ENCODE measurements at places on chromosomes 4 and X.

GRCh38 chrX:19718642-19719041, 168.8 kb downstream of the SH3KBP1 start:
- DNase-seq, result no peak

- no peak for DNase-seq
Observed at GRCh38 chrX:152733261-152733975, at the start of the genes CSAG1 and MAGEA12. TSS of gene CSAG1 (minus strand) at chrX:152733721. CDS start at chrX:152732460, 1,261 bp downstream. TSS of gene MAGEA12 (plus strand) at chrX:152733757. CDS start at chrX:152736162, 2,405 bp downstream.

- no peak for DNase-seq
Observed at GRCh38 chrX:86507331-86507730, 359.1 kb downstream of the DACH2 start.

GRCh38 chr4:101345271-101345595, 2.1 kb downstream of the PPP3CA start:
- peak; percentile 46 for DNase-seq

DNA sequence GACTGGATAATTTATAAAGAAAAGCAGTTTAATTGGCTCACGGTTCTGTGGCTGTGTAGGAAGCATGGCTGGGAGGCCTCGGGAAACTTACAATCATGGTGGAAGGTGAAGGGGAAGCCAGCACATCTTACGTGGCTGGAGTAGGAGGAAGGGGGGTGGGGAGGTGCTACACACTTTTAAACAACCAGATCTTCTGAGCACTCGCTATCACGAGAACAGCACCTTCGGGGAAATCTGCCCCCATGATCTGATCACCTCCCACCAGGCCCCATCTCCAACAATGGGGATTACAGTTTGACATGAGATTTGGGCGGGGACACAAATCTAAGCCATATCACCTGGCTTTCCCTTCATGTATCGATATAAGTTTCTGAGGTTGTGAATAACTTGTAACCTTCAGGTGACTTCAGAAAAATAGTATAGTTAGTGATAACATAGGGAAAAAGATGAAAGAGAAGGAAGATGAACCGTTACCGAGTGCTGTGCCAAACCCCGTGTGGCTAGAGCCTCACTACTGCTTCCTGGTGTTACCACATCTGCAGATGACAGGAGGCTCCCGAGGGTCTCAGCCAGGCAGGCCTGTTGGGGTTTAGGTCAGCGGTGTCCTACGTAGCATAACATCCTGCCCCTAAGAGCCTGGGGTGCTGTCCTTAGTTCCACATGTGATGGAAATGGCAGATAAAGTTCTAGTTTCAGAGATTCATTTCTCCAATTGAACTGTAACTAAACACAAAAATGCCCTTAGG, 103.5 kb downstream of the TNIP2 start:
- no peak for DNase-seq

GRCh38 chrX:39175418-39176057, 374.3 kb downstream of the MID1IP1 start:
- DNase-seq, result no peak

DNA sequence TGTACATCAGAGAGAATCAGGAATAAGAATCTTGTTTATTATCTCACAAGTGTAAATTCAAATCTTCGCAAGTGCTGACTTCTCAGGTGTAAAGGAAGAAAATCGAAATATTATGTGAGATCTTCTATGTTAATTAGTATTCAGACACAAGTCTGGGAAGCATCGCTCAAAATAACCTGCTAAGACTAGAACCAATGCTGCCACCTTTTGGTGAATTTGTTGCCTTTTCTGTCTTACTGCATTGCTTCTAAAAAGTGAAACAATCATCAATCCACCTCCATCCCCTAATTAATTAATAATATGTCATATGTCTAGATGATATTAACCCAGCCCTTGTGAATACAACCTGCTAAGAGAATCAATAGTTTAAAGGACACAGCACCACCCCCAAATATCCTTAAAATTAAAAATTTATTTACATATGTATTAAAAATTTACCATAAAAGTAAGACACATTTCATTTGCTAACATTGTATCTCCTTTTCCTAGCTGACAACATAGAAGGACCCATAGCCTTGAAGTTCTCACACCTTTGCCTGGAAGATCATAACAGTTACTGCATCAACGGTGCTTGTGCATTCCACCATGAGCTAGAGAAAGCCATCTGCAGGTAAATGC, 3.5 kb downstream of the EPGN start:
- peak; percentile 44 for DNase-seq

DNA sequence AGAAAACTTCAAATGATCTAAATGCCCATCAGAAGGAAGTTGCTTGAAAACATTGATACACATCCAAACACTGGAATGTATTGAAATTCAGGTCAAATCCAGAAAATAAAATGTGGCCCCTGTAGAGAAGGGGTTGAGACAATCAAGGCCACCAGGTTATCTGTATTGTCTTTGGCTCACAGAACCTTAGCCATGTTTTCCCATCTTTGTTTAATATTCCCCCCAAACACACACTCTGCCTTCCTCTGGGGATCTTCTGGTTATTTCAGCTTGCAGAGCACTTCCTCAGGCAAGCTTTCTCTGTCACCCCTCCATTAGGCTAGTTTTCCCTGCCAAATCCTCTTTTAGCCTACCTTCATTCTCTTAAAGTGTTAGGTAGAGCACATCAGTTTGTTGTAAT, 30.5 kb downstream of the PAGE2 start:
- DNase-seq, result no peak

- DNase-seq, result no peak
Observed at GRCh38 chr4:89720981-89721380, 116.0 kb downstream of the SNCA start.

- no peak for DNase-seq
Observed at GRCh38 chrX:21155916-21156315, 218.3 kb upstream of the CNKSR2 start.

GRCh38 chr4:176735300-176735699, 57.4 kb downstream of the VEGFC start:
- no peak for DNase-seq

GRCh38 chr4:144507311-144508101, 138.4 kb upstream of the HHIP start:
- no peak for DNase-seq

- DNase-seq, result no peak
Observed at GRCh38 chrX:111086591-111087006, 9.4 kb upstream of the PAK3 start.

- no peak for DNase-seq
Observed at GRCh38 chrX:97132664-97133415, 249.1 kb downstream of the RPA4 start.

DNA sequence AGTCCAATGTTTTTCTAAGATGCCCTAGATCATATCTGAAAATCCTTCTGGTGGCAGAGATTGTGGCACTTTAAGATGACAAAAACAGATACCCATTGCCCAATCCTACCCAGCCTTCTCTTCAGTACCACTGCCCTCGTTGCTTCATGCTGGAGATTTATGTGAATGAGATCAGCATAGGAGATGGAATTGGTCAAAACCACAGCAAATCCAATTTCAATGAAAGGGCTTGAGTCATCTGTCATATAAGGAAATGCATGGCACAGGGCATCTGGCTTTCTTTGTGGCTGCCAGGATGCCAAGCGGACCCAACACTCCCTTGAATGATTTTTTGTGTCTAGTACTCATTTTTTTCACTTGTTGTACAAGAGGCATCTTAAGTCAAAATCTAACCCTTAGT, 16.8 kb downstream of the AFF2 start:
- DNase-seq, result no peak

- peak; percentile 55 for DNase-seq
Observed at GRCh38 chr4:169115897-169116254, 105.8 kb upstream of the CBR4 start.

- no peak for DNase-seq
Observed at GRCh38 chrX:11537141-11537540, 128.6 kb downstream of the ARHGAP6 start.

GRCh38 chr4:74777531-74777930, 16.8 kb downstream of the BTC start:
- no peak for DNase-seq

DNA sequence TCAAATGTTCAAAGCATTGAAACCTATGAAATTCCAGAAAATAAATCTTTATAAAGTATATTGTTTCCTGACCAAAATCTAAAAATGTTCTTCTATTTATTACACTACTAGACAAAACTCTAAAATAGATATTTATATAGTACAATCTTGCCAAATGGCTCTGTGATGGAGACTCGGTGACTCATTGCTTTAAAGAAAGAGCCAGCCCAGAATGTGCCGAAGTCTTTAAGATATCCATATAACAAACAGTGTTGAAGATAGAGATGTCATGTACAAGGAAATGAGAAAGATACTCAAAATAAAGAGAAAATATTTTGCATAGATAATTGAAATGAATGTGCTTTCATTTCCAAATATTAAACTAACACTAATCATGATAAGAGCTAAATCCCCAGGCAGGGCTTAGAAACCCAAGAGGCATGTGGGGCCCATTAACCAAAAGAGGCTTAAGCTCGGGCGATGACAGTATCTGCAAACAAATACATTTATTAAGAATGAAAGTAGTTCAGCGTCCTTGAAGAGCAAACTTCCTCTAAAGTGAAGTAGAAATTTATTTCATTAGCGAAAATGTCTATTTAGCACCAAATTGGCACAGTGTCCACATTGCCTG, 102.1 kb upstream of the FAM9B start:
- no peak for DNase-seq

DNA sequence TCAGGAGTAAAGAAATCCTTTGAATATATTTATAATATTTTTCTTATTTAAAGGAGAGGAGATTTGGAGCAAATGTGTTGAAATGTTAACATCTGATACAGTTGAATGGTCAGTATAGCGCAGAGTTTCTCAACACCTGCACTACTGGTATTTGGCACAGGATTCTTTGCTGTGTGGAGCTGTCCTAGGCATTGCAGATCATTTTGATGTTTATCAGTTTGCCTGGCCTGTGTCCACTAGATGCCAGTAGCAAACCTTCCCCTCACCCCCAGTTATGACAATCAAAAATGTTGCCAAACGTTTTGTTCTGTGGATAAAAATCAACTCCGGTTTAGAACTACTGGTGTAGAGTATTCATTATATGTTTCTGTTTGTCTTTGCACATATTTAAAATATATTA, 765.3 kb upstream of the SLIT2 start:
- no peak for DNase-seq

GRCh38 chr4:106850691-106851090, 185.4 kb downstream of the DKK2 start:
- no peak for DNase-seq

DNA sequence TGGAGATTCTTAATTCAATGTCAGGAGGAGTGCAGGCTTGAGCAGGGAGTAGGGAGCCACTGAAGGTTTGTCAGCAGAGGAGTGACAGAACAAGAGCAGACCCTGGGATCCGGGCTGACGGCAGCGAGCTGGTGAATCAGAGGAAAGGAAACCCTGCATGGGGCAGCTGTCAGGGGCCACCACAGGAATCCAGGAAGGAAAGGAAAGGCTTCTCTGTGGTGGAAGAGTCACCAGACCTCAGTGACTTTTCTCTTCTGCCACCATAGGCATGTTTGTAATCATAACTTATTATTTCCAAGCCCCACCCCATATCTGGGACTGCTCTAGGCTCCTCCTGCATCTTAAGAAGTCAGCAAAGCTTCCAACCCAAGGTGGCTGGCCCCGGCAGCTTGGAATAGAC, 150.9 kb downstream of the BCOR start:
- no peak for DNase-seq

GRCh38 chrX:96389281-96390047, 295.2 kb upstream of the DIAPH2 start:
- no peak for DNase-seq

DNA sequence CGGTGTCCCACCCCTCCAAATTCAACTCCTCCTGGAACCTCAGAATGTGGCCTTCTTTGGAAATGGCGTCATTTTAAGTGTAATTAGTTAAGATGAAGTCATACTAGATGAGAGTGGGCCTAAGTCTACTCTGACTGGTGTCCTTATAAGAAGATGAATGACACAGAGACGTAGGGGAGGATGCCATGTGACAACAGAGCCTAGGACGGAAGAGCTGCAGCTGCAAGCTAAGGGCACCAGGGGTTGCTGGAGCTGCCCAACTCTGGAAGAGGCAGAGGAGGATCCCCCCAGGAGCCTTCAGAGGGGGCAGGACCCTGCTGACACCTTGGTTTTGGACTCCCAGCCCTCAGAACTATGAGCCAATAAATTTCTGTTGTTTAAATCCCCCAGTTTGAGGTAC, 115.1 kb downstream of the STK32B start:
- DNase-seq, result no peak

DNA sequence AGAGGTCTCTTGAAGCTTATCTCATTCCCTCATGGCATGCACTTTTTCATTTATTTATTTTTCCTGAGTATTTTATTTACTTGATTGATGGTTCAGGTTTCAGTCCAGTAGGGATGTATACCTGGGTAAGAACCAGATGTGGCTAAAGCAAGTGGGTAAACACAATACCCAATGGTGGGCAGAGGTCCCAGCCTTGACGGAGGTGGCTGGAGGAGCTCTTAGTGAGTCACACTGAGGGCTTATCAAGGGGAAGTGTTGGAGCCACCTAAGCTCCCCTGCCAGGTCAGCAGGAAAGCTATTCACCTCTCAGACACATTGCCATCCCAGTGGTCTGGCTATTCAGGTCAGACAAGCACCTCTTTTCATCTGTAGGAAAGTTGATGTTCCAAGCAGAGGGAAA, 236.2 kb upstream of the MAGEB16 start:
- DNase-seq, result no peak

- DNase-seq, result no peak
Observed at GRCh38 chr4:808860-809570, 16.9 kb downstream of the CPLX1 start.

GRCh38 chr4:24693636-24694035, 101.7 kb upstream of the SOD3 start:
- no peak for DNase-seq

DNA sequence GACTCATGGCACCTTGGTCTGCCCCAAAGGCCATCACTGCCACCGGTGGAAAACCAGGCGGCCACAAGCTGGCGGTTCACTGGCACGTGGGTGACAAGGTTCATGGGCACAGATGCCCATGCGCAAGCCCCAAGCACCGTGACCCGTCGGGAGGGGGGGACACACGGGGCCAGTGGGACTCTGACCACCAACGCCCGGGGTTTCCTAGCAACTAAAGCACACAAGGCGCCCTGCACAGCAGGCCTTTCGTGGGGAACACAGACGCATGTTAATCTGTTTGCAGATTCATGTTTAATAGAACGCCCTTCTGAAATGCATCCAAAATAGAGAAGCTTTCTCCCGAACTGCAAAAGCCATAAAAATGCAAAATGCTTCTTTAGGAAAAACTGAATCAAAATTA, 43.9 kb downstream of the FAM53A start:
- no peak for DNase-seq

- no peak for DNase-seq
Observed at GRCh38 chr4:138446456-138446855, 204.3 kb upstream of the SLC7A11 start.

DNA sequence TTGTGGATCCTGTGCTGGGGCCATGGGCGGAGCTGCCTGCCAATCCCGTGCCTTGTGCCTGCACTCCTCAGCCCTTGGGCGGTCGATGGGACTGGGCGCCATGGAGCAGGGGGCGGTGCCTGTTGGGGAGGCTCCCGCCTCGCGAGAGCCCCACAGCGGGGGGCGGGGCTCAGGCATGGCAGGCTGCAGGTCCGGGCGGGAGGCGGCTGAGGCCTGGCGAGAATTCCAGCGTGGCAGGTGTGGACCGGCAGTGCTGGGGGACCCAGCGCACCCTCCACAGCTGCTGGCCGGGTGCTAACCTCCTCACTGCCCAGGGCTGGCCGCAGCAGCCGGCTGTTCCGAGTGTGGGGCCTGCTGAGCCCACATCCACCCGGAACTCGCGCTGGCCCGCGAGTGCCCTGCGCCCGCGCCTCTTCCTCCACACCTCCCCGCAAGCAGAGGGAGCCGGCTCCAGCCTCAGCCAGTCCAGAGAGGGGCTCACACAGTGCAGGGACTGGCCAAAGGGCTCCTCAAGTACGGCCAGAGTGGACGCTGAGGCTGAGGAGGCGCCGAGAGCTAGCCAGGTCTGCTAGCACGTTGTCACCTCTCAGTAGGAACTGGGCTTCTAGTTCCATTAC, 85.9 kb downstream of the GBA3 start:
- DNase-seq, result no peak
